ENCODE measurements at places on chromosomes 7 and 10.

DNA sequence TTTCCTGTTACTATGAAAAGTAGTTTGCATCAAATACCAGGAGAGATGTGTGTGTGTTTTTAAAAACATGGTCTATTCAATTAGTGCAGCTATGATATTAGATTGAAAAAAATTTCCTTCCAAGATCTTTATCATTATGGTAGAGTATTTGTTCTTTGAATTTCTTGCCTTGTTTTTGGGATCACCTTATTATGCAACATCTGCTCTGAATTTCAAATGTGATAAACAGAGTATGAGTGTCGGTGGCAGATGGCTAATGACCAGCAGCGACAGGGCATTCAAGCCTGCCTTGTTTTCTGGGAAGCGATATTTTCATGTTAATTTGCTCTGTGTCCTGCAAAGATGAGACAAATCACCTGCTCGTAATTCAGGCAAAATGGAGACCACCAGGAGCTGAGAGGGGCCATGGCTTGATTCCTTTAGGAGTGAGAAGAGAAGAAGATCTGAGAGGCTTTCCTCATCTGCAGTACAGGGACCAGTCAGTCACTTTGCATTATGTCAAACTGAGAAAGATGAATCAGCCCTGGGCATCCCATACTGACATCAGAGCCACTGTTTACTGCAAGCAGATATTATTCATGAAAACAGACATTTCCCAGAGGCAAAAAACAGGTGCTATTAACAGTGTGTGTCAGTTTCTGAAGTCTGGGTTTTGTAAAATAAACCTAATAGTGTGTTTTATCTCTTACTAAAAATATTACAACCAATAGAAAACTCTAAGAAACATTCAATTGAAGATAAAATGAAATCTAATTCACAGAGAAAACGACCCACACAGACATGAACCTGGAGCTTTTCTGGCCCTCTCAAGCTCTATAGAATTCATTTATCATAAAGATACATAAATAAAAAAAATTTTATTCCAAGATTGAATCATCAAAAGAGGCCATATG lies 67.6 kb downstream of the CDK6 start:
- no peak for DNase-seq
- H3K36me3 ChIP-seq, result peaks cover 12% of the 10 kb centered on the region
- no peak overlapping the region for H3K27ac ChIP-seq

GRCh38 chr7:88317422-88317821 lies 10.7 kb upstream of the STEAP4 start:
- DNase-seq, result no peak
- no peaks in the 10 kb centered on the region for H3K4me1 ChIP-seq
- no peak overlapping the region for H3K27ac ChIP-seq
- H3K27me3 ChIP-seq, result no peaks in the 10 kb centered on the region
- H3K36me3 ChIP-seq, result no peaks in the 10 kb centered on the region

GRCh38 chr10:11605807-11606408 lies 5.5 kb downstream of the USP6NL start:
- no peaks in the 10 kb centered on the region for H3K27me3 ChIP-seq
- H3K4me3 ChIP-seq, result no peak overlapping the region
- H3K4me1 ChIP-seq, result peaks cover 5% of the 10 kb centered on the region
- H3K36me3 ChIP-seq, result no peaks in the 10 kb centered on the region
- no peak for DNase-seq

DNA sequence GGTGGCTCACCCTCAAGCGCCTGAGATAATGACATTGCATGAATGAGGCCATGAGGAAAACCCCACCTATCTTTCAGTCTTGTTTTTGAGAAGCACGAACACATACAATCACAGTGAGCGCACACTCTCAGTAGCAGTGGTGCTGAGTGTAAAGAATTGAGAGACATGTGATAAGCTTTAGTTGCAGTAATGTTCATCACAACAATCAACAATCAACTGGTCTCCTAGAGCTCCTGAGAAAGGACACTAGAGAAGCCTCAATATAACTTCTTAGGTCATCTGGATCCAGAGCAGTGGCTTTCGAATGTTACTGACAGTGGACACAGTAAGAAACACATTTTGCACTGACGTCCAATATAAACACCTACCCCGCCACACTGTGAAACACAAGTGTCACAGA lies 12.8 kb downstream of the ERLIN1 start:
- no peaks in the 10 kb centered on the region for H3K4me1 ChIP-seq
- no peak for DNase-seq
- peaks cover 62% of the 10 kb centered on the region for H3K36me3 ChIP-seq
- H3K4me3 ChIP-seq, result no peak overlapping the region
- no peaks in the 10 kb centered on the region for H3K27me3 ChIP-seq
- H3K27ac ChIP-seq, result no peak overlapping the region

GRCh38 chr10:20858292-20859124 lies 38.6 kb downstream of the NEBL start:
- H3K27ac ChIP-seq, result no peak overlapping the region
- H3K4me1 ChIP-seq, result no peaks in the 10 kb centered on the region
- H3K27me3 ChIP-seq, result no peaks in the 10 kb centered on the region
- DNase-seq, result no peak
- H3K4me3 ChIP-seq, result no peak overlapping the region

DNA sequence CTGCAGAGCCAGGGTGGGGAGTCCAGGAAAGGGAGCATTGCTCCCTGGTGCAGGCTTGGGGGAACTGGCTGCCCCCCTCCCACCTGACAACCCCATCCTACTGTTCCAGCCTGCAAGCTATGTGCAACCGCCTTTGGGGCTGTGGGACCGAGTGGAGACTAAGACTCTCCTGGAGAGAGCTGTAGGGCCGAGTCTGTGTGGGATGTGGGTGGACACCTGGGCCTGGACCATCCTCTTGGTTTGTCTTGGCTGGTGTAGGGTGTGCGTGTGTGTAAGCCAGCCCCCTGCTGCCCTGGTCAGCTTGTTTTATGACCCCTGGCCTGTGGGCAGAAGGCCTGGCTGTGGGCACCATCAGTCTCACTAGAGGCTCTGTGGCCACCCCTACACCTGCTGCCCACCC lies 1.6 kb upstream of the RAMP3 start:
- peaks cover 29% of the 10 kb centered on the region for H3K27me3 ChIP-seq
- DNase-seq, result no peak
- no peaks in the 10 kb centered on the region for H3K36me3 ChIP-seq
- H3K4me1 ChIP-seq, result peaks cover 7% of the 10 kb centered on the region
- no peak overlapping the region for H3K27ac ChIP-seq

- peaks cover 32% of the 10 kb centered on the region for H3K36me3 ChIP-seq
- H3K4me3 ChIP-seq, result no peak overlapping the region
- no peaks in the 10 kb centered on the region for H3K27me3 ChIP-seq
- no peak for DNase-seq
- H3K4me1 ChIP-seq, result no peaks in the 10 kb centered on the region
- H3K27ac ChIP-seq, result no peak overlapping the region
Measured at GRCh38 chr10:122990278-122990677, 10.1 kb downstream of the PSTK start.

DNA sequence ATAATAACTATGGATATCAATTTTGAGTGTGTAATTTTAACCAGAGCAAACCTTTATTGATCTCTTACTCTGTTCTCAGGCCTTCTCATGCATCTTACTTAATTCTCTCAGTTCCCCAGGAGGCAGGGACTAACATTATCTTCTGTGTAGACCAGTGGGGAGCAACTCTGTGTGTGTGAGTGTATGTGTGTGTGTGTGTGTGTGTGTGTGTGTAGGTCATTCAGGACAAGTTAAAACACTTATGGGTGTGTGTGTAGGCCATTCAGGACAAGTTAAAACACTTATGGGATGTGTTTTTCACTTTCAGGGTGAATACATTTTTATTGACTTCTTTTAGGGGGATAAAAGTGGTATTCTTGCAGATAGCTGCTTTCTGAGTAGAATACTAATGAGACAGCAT lies 145.0 kb downstream of the ADAM12 start:
- H3K4me3 ChIP-seq, result no peak overlapping the region
- H3K4me1 ChIP-seq, result no peaks in the 10 kb centered on the region
- no peaks in the 10 kb centered on the region for H3K36me3 ChIP-seq
- no peaks in the 10 kb centered on the region for H3K27me3 ChIP-seq
- DNase-seq, result no peak

GRCh38 chr7:15829691-15830090 lies 143.2 kb upstream of the MEOX2 start:
- no peak overlapping the region for H3K27ac ChIP-seq
- no peak overlapping the region for H3K4me3 ChIP-seq
- H3K4me1 ChIP-seq, result no peaks in the 10 kb centered on the region
- no peak for DNase-seq
- H3K36me3 ChIP-seq, result no peaks in the 10 kb centered on the region

- no peak for DNase-seq
- H3K36me3 ChIP-seq, result no peaks in the 10 kb centered on the region
- H3K4me1 ChIP-seq, result peaks cover 6% of the 10 kb centered on the region
- H3K4me3 ChIP-seq, result no peak overlapping the region
- no peaks in the 10 kb centered on the region for H3K27me3 ChIP-seq
- no peak overlapping the region for H3K27ac ChIP-seq
Measured at GRCh38 chr10:22017283-22018020, 13.9 kb upstream of the DNAJC1 start.

DNA sequence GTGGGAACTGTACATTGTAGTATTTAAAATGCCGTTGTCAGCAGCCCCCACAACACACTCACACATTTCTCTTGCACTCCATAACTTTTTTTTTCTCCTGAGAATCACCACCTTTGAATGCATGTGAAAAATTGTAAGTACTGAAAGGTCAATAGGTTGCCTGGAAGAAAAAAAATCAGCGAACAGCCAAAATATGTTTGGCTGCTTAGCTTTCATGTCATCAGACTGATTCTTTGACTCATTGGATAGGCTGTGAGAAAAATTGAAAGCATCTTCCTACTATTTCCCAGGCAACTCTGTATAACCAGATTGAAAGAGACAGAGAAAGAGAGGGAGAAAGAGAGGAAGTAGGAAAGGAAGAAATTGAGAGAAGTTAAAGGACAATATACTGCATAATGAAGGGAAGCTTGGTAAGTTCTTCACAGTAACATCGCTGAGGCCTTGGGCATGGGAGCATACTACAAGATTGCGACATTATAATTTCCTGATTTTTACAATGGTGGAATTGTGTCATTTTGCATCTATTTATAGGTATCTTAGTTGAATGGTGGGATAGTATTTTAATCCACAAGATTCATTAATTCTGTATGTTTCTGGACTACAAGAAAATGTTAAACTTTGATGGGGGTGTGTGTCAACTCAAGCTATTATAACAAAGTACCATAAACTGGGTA lies 249.3 kb upstream of the KCND2 start:
- no peaks in the 10 kb centered on the region for H3K36me3 ChIP-seq
- no peak for DNase-seq
- H3K4me1 ChIP-seq, result no peaks in the 10 kb centered on the region
- no peak overlapping the region for H3K27ac ChIP-seq

DNA sequence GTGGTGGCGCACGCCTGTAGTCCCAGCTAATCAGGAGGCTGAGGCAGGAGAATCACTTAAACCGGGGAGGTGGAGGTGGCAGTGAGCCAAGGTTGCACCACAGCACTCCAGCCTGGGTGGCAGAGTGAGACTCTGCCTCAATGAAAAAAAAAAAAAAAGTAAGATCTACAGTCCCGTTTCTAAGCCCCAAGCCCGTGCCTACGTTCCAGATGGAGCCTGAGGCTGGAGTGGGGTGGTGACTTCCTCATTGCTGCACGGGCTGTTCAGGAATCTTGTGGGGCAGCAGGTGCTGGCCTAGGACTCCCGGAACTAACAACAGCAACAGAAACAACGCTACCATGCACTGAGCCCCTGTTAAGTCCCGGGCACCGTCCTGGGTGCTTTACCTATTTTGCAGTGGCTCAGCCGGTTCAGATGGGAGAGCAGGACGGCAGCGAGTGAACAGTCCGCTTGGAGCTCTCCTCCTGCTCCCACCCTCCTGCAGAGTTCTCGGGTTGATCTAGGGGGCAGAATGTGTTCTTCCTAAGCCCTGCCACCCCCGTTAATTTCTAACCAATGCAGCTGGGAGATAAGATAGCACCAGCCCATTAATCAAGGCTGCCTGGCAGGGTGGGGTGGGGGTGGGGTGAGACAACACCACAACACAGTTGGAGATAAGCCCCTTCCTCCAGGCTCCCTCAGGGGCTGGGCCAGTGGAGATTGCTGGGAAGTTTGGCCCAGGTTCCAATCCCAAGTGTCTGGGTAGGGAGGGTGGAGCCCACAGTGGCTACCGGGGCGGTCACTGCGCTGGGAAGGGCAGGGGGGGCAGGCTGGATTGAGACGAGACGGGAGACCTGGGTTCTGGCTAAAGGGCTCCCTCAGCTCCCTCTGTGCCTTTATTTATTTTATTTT lies 17.0 kb upstream of the SFRP5 start:
- H3K4me1 ChIP-seq, result peaks cover 11% of the 10 kb centered on the region
- H3K27me3 ChIP-seq, result no peaks in the 10 kb centered on the region
- no peak for DNase-seq
- H3K27ac ChIP-seq, result no peak overlapping the region
- no peaks in the 10 kb centered on the region for H3K36me3 ChIP-seq
- H3K4me3 ChIP-seq, result no peak overlapping the region

- no peak for DNase-seq
- H3K4me1 ChIP-seq, result no peaks in the 10 kb centered on the region
- no peak overlapping the region for H3K27ac ChIP-seq
- no peaks in the 10 kb centered on the region for H3K27me3 ChIP-seq
Measured at GRCh38 chr10:132345345-132345744, 13.4 kb downstream of the LRRC27 start.

- peak; percentile 31 for DNase-seq
- H3K4me1 ChIP-seq, result no peaks in the 10 kb centered on the region
- no peaks in the 10 kb centered on the region for H3K36me3 ChIP-seq
- H3K4me3 ChIP-seq, result no peak overlapping the region
Measured at GRCh38 chr10:113108194-113108835, 158.3 kb downstream of the TCF7L2 start.

- H3K27ac ChIP-seq, result no peak overlapping the region
- H3K4me3 ChIP-seq, result no peak overlapping the region
- no peaks in the 10 kb centered on the region for H3K4me1 ChIP-seq
- H3K27me3 ChIP-seq, result no peaks in the 10 kb centered on the region
- no peaks in the 10 kb centered on the region for H3K36me3 ChIP-seq
- no peak for DNase-seq
Measured at GRCh38 chr7:35768346-35768745, 32.5 kb upstream of the SEPTIN7 start.

GRCh38 chr10:73246322-73246645 lies 771 bp downstream of the DNAJC9 start:
- peak overlapping the region; percentile 81 for H3K4me3 ChIP-seq
- peaks cover 20% of the 10 kb centered on the region for H3K4me1 ChIP-seq
- H3K36me3 ChIP-seq, result peaks cover 52% of the 10 kb centered on the region

DNA sequence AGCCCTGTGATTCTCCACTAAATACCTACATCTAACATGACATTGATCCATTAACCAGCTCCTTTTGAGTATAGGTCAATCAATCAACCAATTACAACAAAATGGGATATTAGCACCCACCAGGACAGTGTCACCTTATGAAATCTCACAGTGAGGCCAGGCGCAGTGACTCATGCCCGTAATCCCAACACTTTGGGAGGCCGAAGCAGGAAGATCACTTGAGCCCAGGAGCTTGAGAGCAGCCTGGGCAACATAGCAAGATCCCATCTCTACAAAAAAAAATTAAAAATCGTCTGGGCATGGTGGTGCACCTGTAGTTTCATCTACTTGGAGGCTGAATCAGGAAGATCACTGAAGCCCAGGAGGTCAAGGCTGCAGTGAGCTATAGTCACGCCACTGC lies 28.5 kb downstream of the SRRM3 start:
- H3K27ac ChIP-seq, result no peak overlapping the region
- H3K27me3 ChIP-seq, result peaks cover 49% of the 10 kb centered on the region
- H3K4me3 ChIP-seq, result no peak overlapping the region
- peaks cover 7% of the 10 kb centered on the region for H3K4me1 ChIP-seq
- no peaks in the 10 kb centered on the region for H3K36me3 ChIP-seq
- DNase-seq, result no peak

GRCh38 chr10:71911296-71911953 lies 52.8 kb upstream of the CHST3 start:
- no peak overlapping the region for H3K4me3 ChIP-seq
- DNase-seq, result no peak
- H3K27me3 ChIP-seq, result no peaks in the 10 kb centered on the region
- H3K27ac ChIP-seq, result no peak overlapping the region

GRCh38 chr7:37284805-37285231 lies 163.8 kb downstream of the ELMO1 start:
- peak; percentile 25 for DNase-seq
- H3K4me1 ChIP-seq, result peaks cover 19% of the 10 kb centered on the region
- no peak overlapping the region for H3K4me3 ChIP-seq
- H3K36me3 ChIP-seq, result peaks cover 8% of the 10 kb centered on the region
